ENCODE measurements at places on chromosomes 3 and 15.
A peak's percentile ranks its signal among the peaks of the same experiment; 100 is the strongest.

- DNase-seq = no peak
These were observed 38.6 kb downstream of the TMED3 start for GRCh38 chr15:79349525-79349924.

DNA sequence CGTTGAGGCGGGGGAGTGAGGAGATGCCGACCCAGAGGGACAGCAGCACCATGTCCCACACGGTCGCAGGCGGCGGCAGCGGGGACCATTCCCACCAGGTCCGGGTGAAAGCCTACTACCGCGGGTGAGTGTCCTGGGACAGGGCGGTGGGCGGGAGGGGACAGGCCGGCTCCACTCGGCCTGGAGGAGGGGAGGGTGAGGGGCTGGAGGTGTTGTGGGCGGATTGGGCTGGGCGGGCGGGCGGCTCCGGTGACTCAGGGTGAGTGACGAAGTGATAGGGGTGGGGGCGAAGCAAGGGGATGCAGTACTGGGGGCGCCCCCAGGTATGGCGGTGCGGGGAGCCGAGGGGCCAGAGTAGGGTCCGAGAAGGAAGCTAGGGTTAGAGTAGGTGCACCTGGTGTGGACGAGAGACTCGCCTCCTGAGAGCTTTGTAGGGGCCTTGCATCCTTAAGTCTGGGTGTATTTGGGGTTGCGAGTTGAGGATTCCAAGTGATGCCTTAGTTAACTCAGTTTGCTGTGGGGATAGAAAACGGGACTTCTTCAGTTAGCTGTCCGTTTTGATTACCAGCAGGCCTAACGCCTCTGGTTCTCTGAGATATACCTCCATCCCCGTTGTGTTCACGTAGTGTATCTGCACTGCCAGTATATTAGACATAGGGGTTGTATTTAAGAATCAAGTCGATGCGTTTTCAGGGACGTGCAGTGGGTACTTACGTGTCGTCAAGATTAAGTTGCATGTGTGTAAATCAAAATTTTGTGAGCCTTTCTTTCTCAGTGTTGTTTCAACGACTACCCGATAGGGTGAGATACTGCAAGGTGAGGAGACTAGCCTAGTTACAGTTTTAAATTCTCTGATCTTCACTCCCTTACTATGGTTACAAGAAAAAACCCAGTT, 670 bp downstream of the PRKCI start:
- peak; percentile 25 for DNase-seq

DNA sequence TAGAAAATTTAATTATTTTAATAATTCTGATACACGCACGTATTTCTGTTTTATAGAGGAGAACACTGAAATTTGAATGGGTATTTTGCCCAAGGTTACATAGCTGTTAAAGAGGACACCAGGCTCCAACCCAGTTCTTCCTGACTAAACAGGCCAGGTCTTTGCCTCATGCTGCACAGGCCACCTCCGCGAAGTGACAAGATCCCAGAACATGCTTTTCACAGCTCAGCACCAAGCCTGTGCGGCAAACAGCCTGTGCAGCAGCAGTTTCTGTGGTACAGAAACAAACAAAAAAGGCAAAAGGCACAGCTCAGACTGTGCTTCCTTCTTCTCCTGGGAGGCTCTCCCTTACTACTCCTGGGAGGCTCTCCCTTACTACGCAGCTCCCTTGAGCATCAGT, 6.5 kb downstream of the FOXL2 start:
- DNase-seq = no peak

DNA sequence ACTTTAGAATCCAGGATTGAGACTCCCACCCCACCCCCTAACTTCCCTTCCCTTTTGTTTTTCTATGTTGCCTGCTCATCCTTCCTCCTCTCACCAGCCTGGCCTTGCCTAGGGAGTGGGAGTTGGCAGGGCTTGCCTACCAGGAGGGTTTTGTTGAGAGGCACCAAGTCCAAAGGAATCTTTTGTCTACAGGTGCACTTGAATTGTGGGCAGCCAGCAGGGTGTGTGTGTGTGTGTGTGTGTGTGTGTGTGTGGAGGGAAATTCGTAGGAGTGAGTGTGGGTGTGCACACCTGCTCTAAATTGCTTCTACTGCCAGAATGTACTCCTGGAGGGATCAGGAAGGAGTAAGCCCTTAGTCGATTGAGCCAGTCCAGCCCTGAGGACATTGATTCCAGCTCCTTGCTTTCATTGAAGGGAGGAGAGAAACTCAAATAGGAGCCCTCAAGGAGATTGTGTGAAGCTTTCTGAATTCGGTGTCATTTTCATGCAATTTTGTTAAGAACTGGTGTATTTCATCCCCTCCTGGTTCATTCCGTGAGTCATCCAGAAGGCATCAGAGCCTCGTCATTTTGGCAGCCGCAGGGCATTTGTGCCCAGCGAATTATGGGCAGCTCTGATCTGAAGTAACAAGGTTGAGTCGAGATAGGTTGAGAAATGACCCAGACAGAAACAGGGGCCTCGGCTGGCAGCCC, 112.1 kb downstream of the SLCO3A1 start:
- DNase-seq = no peak

GRCh38 chr3:69085833-69086722, 1.3 kb downstream of the ARL6IP5 start:
- DNase-seq = peak; percentile 76

DNA sequence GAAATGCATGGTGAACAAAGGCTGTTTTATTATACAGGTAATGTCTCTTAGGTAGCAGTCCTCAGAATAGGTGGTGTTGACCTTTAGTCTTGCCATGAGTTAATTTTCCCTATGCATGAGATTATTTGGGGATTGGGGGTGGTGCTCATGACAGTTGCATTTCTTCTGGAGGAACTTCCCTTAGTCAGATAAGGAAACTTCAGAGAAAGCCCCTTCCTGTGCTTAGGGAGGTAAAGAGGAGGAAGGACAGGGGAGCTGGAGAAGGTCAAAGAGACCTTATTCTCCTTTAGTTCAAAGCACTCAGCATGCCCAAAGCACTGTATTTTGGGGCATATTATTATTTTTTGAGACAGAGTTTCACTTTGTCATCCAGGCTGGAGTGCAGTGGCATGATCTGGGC, 47.7 kb downstream of the ZBTB11 start:
- no peak for DNase-seq

DNA sequence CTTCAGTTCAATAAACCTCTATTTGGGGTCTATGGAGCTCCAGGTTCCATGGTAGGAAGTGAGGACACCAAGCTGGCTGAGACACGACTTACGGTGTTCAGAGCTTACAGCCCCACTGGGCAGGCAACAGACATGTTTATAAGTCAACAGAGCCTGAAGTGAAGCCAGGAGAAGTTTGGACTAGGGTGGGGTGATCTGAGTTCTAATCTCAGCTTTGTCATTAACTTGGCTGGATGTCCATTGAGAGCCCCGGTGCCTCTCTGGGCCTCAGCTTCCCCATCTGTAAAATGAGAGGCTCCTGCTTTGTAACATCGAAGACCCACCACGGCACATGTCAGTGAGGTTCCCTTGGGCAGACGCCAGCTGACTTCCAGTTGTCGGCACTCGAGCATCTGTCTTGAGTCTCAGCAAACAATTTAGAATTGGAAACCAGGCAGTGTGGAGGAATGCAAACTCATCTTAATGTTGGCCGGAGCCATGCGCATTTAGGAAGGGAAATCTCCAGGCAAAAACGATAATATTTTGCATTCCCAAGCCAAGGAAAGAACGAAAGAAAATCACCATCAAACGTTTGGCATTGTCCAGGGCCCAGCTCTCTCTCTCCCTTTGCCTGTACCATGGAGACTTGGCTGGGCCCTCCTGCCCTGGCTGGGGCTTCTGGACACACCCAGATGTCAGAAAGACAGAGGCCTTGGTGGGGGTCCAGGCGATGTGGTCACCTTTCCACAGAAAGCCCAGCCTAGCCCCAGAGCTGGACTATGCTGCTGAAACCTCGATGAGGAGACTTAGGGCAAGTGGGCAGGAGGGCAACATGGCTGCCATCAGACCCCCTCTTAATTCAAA, 18.4 kb downstream of the ITGA11 start:
- DNase-seq = no peak

- no peak for DNase-seq
These were observed 62.7 kb upstream of the ICE2 start for GRCh38 chr15:60541481-60542299.

- no peak for DNase-seq
These were observed 41.6 kb downstream of the WNT5A start for GRCh38 chr3:55445551-55445950.

DNA sequence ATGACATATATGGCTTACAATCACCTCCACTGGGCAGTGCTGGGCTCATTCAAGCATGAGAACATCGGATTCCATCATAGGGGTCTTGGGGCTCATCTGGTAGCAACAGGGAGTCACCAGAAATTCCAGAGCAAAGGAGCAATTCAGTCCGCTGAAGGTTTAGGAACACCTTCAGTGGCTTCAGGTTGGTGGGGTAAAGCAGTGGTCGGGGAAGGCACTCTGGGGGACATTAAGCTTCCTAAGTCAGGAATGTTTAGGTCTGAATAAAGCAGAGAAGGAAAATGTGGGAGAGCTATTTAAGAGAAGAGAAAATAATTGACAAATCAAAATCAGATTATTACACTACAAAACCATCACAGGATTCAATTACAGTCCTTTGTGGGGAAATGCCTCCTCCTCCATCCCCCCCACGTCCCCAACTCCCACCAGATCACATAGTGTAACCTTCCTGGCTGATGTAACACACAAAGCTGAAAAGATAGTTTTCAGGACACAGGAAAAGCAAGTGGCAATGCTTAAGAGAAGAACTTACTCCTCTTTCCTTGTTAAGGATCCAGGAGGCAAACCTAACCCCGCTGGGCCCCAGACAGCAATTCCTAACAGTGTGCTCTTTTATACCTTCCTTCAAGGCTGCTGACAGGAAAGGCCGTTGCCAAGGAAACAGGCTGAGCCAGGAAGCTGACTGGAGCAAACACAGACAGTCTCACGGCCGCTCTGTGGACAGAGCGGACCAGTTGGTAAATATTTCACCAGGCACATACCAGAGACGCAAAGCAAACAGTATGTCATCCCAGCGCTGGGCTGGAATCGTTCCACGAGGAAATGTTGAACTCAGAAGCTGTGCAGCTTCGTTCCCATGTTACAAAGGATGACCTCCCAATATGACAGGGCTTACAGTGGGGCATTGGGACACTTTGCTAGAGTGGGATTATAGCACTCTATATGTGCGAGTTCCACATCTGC, 57.5 kb upstream of the LMCD1 start:
- DNase-seq = no peak

DNA sequence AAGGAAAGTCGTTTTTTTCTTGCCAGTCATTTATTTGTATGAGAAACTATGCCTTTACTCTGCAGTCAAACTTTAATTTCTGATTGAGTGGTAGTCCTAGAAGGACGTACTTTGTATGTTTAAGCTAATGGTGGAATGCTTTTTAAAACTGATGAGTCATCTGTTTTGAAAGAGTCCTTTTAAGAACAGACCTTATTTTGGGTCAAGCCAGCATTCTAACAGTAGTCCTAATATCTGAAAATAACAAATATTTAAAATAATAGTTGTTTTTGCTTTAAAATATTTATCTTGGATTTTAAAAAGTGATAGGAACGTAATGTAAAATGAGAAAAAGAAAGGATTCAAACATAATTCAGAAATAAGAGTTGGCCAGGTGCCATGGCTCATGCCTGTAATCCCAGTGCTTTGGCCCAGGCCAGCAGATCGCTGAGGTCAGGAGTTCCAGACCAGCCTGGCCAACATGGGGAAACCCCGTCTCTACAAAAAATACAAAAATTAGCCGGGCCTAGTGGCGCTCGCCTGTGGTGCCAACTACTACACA, 1.3 kb upstream of the LRRC58 start:
- DNase-seq = no peak

DNA sequence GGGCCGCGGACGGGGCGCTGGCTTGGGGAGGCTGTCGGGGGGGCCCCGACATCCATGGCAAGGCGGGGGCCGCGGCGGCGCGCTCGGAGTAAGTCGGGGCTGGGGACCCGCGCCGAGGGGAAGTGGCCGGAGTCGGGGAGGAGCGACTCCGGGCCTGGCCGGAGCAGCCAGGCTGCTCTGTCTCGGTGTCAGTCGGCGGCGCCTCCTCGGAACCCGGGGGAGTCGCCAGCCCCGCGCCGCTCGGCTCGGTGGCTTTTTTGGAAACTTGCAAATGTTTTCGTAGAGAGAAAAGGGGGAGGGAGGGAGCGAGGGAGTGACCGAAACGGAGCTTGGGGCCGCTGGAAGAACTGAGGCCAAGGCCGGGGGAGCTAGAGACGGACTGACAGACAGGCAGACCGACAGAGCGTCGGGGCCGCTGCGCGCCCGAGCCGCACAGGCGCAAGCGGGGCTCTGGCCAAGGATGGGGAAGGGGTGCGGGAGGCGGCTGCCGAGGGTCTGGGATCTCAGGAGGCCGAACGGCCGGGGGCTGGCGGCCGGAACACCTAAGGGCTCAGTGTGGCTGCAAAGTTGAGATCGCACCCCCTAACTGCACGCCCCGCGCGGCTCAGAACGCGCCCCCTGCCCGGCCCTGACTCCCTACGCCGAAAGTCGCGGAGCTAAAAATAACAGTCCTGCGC, 5.0 kb downstream of the PTH1R start:
- DNase-seq = no peak

DNA sequence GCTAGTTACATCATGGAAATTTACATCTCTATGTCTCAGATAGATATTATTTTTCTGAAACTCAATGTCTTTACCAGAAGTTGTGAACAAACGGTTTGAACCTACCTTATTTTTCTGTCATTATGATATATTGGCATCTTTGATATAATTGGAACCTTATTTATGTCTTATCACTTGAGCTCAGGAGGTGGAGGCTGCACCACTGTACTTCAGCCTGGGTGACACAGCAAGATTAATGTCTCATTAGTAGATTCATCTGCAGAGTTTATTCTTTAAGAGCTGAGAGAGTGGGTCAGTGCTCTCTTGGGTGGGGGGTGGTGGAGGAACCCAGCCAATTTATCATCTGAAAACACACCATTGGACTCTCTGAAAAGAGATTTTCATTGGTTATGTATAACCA, 21.4 kb downstream of the SCG3 start:
- DNase-seq = no peak

DNA sequence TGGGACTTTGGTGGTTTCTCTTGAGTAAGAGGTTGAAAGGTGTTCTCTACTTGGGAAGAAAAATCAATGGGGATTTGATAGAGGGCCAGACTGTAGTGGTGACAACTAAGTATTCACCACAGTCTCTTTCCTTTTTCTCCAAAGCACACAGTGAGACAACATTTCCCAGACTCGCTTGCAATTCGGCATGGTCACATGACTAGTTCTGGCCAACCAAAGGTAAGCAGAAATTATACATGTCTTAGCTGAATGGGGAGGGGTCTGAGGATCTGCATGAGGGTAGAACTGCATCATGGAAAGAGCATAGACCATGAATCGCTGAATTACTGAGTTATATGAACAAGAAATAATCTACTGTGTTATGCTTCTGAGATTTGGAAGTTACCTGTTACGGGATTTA, 144.5 kb upstream of the MYRIP start:
- DNase-seq = no peak

DNA sequence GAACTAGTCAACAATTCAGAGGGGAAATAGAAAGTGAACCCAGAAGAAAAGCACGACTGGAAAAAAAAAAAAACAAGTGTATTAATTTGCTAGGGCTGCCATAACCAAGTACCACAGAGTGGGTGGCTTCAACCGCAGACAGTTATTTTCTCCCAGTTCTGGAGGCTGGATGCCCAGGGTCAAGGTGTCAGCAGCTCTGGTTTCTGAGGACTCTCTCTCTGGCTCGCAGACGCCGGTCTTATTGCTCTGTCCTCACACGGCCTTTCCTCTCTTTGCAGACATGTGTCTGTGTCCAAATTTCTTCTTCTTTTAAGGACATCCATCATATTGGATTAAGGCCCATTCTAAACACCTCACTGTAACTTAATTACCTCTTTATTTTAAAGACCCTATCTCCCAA, 291.8 kb downstream of the XXYLT1 start:
- no peak for DNase-seq

- no peak for DNase-seq
These were observed 35.1 kb downstream of the MYH15 start for GRCh38 chr3:108475220-108475782.

All from activated T-cell treated with anti-CD3 and anti-CD28 coated beads for 48 hours (primary cell).